ENCODE measurements at places on chromosomes 5 and 9. TPM values are rescaled to one million over a fixed set of nuclear protein-coding genes. Genes with fewer than 3 reads are reported as not detected.

GRCh38 chr5:174329738-174330137 is 284.2 kb downstream of the NSG2 start:
- peaks cover 4% of the 10 kb centered on the region for H3K4me1 ChIP-seq
- no peaks in the 10 kb centered on the region for H3K36me3 ChIP-seq
- no peak overlapping the region for H3K4me3 ChIP-seq
- no peak overlapping the region for H3K27ac ChIP-seq

- H3K4me3 ChIP-seq: no peak overlapping the region
- H3K4me1 ChIP-seq: peaks cover 14% of the 10 kb centered on the region
- no peak for DNase-seq
Observed at GRCh38 chr9:89417832-89418473, 80.0 kb downstream of the SEMA4D start.

SARDH gene
- 5.0 TPM for total RNA-seq

DNA sequence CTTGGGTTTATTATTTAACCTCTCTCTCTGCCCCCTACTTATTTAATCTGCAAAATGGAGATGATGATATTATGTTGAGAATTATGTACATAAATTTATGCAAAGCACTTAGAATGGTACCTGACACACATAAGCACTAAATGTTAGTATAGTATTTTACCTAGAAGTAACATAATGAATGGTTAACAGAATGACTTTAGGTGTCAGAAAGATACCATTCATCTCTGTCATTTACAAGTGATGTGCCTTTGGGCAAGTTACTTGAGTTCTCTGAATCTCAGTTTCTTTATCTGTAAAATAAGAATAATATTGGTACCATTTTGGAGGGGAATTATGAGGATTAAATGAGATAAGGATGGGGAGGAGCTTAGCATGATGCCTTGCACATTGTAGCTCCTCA is 159.4 kb downstream of the PPP2R2B start:
- H3K4me1 ChIP-seq: no peaks in the 10 kb centered on the region
- H3K4me3 ChIP-seq: no peak overlapping the region
- H3K36me3 ChIP-seq: no peaks in the 10 kb centered on the region
- H3K27me3 ChIP-seq: no peaks in the 10 kb centered on the region
- DNase-seq: no peak
- no peak overlapping the region for H3K27ac ChIP-seq

GRCh38 chr9:137307255-137308056 is 5.4 kb upstream of the NRARP start:
- H3K36me3 ChIP-seq: no peaks in the 10 kb centered on the region
- H3K4me3 ChIP-seq: no peak overlapping the region
- no peak for DNase-seq
- H3K27ac ChIP-seq: no peak overlapping the region
- H3K27me3 ChIP-seq: peaks cover 6% of the 10 kb centered on the region

GRCh38 chr9:69905851-69906250 is 85.2 kb downstream of the CFAP95 start:
- no peaks in the 10 kb centered on the region for H3K36me3 ChIP-seq
- no peak overlapping the region for H3K4me3 ChIP-seq
- no peak for DNase-seq
- no peaks in the 10 kb centered on the region for H3K4me1 ChIP-seq
- no peaks in the 10 kb centered on the region for H3K27me3 ChIP-seq
- H3K27ac ChIP-seq: no peak overlapping the region

DNA sequence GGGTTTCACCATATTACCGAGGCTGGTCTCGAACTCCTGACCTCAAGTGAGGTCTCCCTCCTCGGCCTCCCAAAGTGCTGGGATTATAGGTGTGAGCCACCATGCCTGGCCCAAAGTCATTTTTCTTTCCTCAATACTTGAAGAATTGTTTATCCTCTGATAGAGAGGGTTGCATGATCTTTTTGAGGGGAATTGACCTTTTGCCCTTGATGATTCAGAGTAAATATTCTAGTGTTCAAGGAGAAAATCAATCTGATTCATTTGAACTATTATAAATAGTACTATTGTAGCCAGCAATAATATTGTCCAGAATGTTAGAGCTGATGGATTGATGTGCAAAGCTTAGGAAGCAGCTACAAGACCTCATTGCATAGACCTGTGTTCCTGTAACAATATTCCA is 47.1 kb downstream of the UGCG start:
- DNase-seq: no peak
- no peaks in the 10 kb centered on the region for H3K36me3 ChIP-seq
- H3K27ac ChIP-seq: no peak overlapping the region
- no peak overlapping the region for H3K4me3 ChIP-seq

DNA sequence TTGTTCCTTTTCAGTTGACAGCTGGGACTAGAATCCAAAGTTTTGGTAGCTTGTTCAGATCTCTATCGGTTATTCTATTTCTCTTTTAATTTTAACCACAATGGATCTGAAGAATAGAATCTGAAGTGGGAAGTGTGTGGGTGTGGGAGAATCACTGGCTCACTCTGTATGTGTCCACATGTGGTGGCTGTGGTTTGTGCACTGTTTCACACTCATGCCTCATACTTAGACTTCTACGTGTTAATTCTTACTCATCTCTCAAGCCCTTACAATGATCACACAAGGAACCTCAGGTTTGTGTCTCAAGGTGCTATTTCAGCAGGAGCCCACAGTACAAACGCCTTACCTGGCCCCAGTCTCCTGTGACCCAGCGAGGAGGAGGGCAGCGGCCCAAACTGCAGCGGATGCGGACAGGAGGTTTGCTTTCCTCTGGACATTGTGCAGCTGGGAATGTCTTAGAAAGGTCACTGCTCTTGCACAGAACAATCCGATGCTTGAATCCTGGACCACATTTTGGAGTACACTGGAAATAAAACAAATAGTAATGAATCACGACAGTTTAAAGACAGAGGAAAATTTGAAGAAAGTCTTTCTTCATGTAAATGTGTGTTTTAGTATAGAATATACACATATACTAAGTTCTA is 309.1 kb downstream of the ADAMTS6 start:
- no peak overlapping the region for H3K27ac ChIP-seq
- no peaks in the 10 kb centered on the region for H3K27me3 ChIP-seq
- peaks cover 10% of the 10 kb centered on the region for H3K36me3 ChIP-seq
- DNase-seq: peak; percentile 87

CXCL14 gene
- total RNA-seq: under 0.01 TPM

EGFLAM gene
- 1.1 TPM for total RNA-seq

DNA sequence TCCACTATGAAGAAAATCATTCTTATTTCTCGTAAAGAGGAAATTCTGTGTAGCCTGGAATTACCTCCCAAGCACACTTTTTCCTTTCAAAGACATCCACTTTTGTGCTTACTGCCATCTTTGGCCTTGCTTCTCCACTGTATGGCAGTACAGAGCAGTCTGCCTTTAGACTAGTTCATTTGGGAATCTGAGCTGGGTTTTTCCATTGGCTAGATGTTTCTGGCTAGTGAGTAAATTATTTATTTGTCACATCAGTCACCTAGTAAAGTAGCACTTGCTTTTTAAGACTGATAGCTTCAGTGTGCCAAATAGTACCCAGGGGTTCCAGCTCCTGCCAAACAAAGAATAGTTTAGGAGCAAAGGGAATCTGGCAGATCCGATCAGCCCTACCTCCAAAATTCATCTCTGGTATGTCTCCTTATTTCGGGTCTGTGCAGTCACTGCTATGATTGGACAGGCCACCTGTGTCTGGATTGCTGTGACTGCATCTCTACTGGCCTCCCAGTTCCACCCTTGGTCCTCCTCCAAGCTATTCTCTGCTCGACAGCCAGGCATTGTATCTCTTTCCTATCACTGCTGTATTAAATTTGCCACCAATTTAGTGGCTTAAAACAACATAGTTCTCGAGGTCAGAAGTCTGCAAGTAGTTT is 97.6 kb downstream of the NUDT12 start:
- peaks cover 3% of the 10 kb centered on the region for H3K4me1 ChIP-seq
- DNase-seq: no peak
- H3K4me3 ChIP-seq: no peak overlapping the region
- H3K27ac ChIP-seq: no peak overlapping the region
- H3K27me3 ChIP-seq: no peaks in the 10 kb centered on the region
- no peaks in the 10 kb centered on the region for H3K36me3 ChIP-seq

ACTL7B gene
- total RNA-seq: not detected

GRCh38 chr5:172102218-172102870 is 85.7 kb downstream of the STK10 start:
- peaks cover 12% of the 10 kb centered on the region for H3K36me3 ChIP-seq
- peak overlapping the region; percentile 79 for H3K27ac ChIP-seq
- peaks cover 35% of the 10 kb centered on the region for H3K4me1 ChIP-seq

DNA sequence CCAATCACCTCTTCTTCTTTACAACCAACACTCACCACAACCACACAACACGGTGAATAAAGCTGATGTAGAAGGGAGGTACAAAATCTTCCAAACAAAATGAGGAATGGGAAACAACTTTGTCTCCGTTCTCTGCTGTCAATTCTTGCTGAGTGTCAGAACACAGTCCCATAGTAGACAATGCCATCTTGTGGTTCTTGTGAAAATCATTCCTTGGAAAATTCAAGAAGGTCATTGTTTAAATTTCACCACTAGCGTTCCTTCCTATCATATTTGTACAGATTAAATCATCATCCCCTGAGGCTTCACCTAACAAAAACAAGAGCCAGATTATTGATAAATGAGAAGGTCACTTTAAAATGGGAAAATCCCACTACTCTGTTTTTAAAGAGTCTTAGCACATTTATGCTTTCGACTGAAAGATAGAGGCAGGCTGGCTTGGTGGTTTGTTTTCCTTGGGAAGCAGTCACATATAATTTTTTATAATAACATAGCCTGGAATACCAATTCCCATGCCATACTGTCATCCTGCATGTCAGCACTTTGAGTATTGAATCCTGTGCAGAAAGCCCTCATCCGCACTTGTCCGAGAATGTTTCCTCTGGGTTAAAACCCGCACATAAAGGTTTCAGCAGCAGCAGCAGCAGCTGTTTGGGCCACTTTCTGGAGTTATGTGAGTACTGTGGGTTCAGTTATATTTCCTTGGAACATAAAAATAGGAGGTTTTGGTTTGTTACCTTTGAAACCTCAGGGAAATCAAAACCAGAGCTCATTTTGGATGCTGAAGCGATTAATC is 395.0 kb upstream of the SMARCA2 start:
- no peaks in the 10 kb centered on the region for H3K4me1 ChIP-seq
- H3K27me3 ChIP-seq: no peaks in the 10 kb centered on the region
- DNase-seq: no peak
- H3K27ac ChIP-seq: no peak overlapping the region
- no peaks in the 10 kb centered on the region for H3K36me3 ChIP-seq

- no peak for DNase-seq
- H3K27me3 ChIP-seq: no peaks in the 10 kb centered on the region
- H3K4me3 ChIP-seq: no peak overlapping the region
- H3K36me3 ChIP-seq: no peaks in the 10 kb centered on the region
- no peaks in the 10 kb centered on the region for H3K4me1 ChIP-seq
- no peak overlapping the region for H3K27ac ChIP-seq
Observed at GRCh38 chr5:68403301-68403700, 187.7 kb downstream of the PIK3R1 start.

- H3K4me1 ChIP-seq: peaks cover 26% of the 10 kb centered on the region
- H3K27ac ChIP-seq: peak overlapping the region; percentile 65
- peak; percentile 35 for DNase-seq
- H3K4me3 ChIP-seq: no peak overlapping the region
- no peaks in the 10 kb centered on the region for H3K27me3 ChIP-seq
- H3K36me3 ChIP-seq: no peaks in the 10 kb centered on the region
Observed at GRCh38 chr9:91100878-91101450, 260.8 kb downstream of the AUH start.

EFNA5 gene
- 1.6 TPM for total RNA-seq

GRCh38 chr9:73816905-73817304 is 665.2 kb downstream of the ANXA1 start:
- no peaks in the 10 kb centered on the region for H3K36me3 ChIP-seq
- no peaks in the 10 kb centered on the region for H3K4me1 ChIP-seq

- H3K36me3 ChIP-seq: no peaks in the 10 kb centered on the region
- no peak overlapping the region for H3K27ac ChIP-seq
- no peak overlapping the region for H3K4me3 ChIP-seq
- peaks cover 12% of the 10 kb centered on the region for H3K4me1 ChIP-seq
- H3K27me3 ChIP-seq: no peaks in the 10 kb centered on the region
Observed at GRCh38 chr9:92739346-92739970, 25.2 kb downstream of the BICD2 start.

CDC14B gene
- total RNA-seq: 24.7 TPM

DNA sequence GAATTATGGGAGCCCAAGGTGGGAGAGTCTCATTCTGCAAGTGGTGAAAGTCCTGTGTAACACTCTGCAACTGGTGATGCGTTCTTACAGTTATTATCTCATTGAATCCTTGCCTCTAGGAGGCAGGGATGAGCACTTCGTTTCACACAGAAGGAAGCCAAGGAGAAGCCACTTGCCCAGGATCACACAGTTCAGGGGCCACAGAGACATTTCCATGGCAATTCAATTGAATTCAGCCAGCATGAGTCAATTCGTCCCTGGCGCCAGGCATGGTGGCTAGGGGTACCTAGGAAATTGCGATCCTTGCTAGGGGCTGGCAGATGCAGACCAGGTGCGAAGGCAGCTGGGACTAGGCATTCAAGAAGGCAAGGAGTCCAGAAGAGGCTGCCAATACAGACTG is 26.2 kb downstream of the LHX2 start:
- H3K4me3 ChIP-seq: no peak overlapping the region
- H3K27me3 ChIP-seq: peaks cover 79% of the 10 kb centered on the region
- DNase-seq: no peak
- H3K4me1 ChIP-seq: no peaks in the 10 kb centered on the region
- H3K36me3 ChIP-seq: no peaks in the 10 kb centered on the region
- H3K27ac ChIP-seq: no peak overlapping the region

DMRT2 gene
- total RNA-seq: not detected

GRCh38 chr9:123453831-123454321 is 97.9 kb downstream of the CRB2 start:
- no peak overlapping the region for H3K27ac ChIP-seq
- no peaks in the 10 kb centered on the region for H3K4me1 ChIP-seq
- no peak overlapping the region for H3K4me3 ChIP-seq
- no peaks in the 10 kb centered on the region for H3K27me3 ChIP-seq

- H3K27ac ChIP-seq: no peak overlapping the region
- no peak for DNase-seq
- H3K4me1 ChIP-seq: peaks cover 13% of the 10 kb centered on the region
- H3K4me3 ChIP-seq: no peak overlapping the region
- no peaks in the 10 kb centered on the region for H3K27me3 ChIP-seq
Observed at GRCh38 chr5:140135127-140135526, 9.4 kb downstream of the IGIP start.

DNA sequence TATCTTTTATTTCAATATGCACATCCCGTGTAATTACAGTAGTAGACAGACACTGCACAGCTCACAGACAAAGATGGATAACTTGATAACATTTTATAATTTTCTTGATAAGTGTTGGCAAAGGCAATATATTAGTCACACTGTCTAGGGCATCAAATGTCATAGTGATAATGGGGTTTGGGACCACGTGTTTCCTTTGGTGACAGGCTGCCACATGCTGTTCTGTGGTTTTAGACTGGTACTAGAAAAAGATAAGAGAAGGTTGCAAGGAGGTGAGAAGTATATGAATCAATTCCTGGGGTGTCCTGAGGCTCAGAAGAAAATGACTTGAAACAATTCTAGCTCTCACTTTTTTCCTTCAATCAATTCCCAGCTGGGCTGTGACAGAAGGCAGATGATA is 258.8 kb upstream of the CHD1 start:
- no peak for DNase-seq
- no peak overlapping the region for H3K4me3 ChIP-seq
- H3K27ac ChIP-seq: no peak overlapping the region
- H3K27me3 ChIP-seq: no peaks in the 10 kb centered on the region
- no peaks in the 10 kb centered on the region for H3K36me3 ChIP-seq

Data from IMR-90 (cell line).